ENCODE measurements at places on chromosomes 11 and 22.

DNA sequence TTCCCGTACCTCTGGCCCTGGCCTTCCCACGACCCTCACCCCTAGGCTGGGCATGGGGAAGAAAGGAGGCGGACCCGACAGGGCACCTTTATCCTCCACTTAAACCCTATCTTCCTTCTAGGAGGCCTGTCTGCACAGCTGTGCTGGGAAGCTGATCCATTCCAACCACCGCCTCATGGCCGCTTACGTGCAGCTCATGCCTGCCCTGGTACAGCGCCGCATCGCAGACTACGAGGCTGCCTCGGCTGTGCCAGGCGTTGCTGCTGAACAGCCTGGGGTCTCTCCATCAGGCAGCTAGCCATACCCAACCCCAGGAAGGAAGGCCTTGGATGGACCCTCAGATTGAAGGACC, 599 bp downstream of the TIMM10B start:
- DNase-seq = no peak

DNA sequence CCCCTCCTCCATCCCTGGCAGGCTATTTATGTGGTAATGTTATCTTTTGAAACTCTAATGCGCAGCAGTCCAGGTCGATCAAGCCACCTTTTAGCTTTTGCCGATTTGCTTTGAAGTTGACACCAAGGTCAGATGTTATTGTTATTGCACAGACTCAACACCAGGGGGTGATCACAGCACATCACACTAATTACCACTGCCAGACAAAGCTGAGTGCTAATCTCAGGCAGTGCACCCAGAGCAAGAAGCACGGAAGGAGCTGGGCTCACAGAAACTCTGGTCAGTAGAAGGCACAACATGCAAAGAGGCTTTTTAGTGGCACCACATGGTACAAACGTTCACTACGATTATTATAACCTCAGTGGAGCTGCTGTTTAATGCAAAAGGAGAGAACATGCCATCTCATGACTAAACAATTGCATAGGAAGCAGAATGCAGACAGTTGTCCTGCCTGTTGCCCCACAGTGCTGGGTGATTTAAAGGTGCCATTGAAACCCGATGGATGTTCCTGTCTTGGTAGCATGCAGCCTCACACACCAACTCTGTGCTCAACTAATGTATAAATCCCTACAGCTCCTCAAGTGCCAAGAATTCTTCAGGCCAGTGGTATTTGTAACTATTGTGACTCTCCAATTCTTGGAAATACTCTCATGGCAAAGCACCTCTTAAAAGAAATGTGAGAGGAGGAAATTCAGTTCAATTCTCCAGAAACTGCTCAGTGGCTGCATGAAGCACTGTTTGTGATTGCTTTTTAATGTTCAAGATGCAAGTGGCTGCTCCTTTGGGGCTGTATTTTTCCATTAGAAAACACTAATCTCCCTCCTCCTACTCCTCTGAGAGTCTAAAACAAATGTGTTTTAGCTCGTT, 353.9 kb upstream of the DDI1 start:
- DNase-seq = no peak

- no peak for DNase-seq
Observed at GRCh38 chr11:102293873-102294601, 23.2 kb upstream of the BIRC3 start.

DNA sequence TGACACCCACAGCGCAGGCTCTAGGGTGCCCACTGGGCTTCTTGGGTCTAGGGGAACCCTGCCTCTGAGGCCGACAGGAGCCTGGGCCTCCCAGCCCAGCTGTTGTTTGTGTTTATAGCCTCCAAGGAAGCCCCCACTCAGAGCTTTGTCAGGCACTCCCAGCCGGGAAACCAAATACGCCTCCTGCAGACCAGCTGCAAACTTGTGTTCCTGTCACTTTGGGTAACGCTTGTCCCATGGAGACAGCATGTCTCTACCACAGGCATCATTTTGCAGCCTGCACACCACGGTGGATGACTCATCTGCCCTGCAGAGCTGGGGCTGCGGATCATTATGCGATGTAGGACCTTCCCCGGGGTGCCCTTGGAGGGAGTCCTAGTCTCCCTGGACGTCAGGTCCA, 40.6 kb upstream of the CRYBB3 start:
- DNase-seq = no peak

- no peak for DNase-seq
Observed at GRCh38 chr11:46522682-46523281, 71.0 kb downstream of the AMBRA1 start.

- no peak for DNase-seq
Observed at GRCh38 chr22:38707346-38707745, 1.6 kb downstream of the GTPBP1 start.

DNA sequence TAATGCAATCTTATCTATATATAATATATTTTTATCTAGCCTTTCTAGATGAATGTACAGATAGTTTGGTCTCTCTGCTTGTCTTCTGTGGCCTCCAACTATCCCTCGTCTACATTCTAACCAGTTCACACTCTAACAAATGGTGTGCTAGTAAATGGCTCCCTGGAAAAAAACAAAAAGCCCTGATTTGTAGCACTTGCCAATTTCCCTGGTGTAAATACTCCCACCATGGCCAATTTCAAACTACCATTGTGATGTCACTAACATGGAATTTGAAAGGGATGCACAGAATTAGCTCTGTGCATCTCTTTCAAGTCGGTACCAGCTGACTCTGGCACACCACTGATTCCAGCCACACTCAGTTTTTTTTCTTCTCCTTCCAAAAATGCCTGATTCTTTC, 154.6 kb downstream of the MYO18B start:
- no peak for DNase-seq

GRCh38 chr11:66278363-66279091, 552 bp downstream of the CNIH2 start:
- DNase-seq = no peak

- DNase-seq = no peak
Observed at GRCh38 chr11:5286901-5287300, 14.8 kb downstream of the OR51B4 start.

- no peak for DNase-seq
Observed at GRCh38 chr22:49331878-49332277, 495.8 kb downstream of the BRD1 start.

DNA sequence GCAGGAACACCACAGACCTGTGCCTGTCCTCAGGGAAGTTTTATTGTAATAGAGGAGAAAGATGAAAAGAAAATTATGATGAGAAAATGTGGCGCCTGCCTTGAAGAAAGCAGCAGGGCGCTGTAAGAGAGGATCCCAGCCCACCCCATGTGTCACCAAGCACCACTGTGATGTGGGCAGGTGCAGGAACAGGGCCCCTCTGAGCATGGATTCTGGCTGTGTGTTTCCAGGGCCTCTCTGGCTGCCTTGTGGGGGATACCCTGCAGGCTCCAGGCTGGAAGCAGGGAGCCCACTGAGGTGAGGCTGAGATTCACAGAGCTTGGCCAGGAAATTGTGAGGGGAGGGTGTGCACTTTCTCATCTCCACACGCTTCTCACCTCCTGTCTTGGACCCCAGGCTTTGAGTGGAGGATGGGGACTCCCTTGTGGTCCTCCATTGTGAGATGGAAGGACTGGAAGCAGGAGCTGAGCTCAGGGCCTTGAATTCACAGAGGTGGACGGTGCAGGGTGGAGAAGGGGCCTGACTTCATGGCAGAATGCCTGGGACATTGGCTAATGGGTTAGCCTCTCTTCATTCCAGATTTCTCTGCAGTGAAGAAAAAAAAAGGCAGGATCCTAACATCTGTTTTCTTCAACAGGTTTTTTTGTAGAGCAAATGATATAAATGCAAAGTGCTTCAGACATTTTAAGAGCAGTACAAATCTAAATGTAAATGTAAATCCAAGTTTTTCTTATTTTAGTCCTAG, 246.6 kb upstream of the B3GAT1 start:
- DNase-seq = no peak

- no peak for DNase-seq
Observed at GRCh38 chr22:46569055-46569847, 31.8 kb upstream of the CELSR1 start.

DNA sequence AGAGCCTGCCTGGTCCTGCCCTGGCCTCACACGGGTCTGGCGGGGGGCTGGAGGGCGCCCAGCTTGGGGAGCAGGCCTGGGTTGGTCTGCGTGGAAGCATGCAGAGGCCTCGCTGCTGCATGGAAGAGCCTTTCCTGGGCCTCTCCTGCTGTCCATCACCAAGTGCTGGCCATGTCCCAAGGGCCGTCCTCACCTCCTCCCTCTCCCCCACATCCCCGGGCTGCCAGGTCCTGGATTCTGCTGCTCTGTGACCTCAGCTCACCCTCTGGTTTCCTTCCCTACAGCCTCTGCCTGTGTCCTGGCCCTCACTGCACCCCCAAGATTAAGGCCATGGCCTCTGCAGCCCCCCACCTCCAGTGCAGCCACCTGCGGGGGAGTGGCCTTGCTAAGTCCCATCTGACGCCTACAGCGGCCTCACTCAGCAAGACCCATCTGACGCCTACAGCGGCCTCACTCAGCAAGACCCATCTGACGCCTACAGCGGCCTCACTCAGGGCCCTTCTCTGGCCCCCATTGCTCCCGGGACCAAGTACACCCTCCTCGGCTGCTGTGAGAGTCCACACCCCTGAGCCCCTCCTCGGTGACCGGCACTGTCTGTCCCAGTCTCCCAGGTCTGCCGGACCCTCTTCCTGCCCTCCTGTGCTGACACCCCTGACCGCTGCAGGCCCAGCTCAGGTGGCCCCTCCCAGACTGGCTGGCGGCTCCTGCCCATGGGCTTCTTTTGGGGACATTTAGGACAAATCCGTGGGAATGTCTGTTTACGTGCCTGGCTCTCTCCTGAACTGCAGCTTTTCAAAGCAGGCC, 119.5 kb upstream of the B3GAT1 start:
- no peak for DNase-seq

DNA sequence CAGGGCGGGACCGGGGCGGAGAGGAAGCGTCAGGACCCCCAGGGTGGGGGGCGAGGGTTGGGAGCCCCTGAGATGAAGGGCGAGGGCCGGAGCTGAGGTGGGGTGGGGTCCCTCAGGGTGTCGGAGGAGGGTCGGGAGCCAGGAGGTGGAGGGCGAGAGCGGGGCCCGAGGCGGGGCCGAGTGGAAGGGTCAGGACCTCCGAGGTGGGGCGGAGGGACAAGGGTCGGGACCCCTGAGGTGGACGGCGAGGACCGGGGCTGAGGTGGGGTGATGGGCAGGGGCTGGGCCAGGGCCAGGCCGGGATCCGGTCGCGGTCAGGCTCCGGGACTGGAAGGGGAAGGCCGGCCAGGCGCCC, 409 bp downstream of the SMC1B start:
- DNase-seq = no peak

GRCh38 chr11:69876013-69876412, 56.8 kb upstream of the FGF3 start:
- no peak for DNase-seq

- no peak for DNase-seq
Observed at GRCh38 chr11:59773083-59773440, 17.9 kb downstream of the STX3 start.

DNA sequence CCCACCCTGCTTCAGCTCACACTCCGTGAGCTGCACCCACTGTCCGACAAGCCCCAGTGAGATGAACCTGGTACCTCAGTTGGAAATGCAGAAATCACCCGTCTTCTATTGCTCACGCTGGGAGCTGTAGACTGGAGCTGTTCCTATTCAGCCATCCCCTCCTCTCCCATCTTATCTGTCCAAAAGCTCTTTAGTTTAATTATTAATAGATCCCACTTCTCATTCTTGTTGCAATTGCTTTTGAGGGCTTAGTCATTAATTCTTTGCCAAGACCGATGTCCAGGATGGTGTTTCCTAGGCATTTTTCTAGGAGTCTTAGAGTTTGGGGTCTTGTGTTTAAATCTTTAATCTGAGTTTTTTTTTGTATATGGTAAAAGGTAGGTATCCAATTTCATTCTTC, 116.8 kb downstream of the TRIM44 start:
- no peak for DNase-seq

- no peak for DNase-seq
Observed at GRCh38 chr22:46576556-46577367, 39.3 kb upstream of the CELSR1 start.

DNA sequence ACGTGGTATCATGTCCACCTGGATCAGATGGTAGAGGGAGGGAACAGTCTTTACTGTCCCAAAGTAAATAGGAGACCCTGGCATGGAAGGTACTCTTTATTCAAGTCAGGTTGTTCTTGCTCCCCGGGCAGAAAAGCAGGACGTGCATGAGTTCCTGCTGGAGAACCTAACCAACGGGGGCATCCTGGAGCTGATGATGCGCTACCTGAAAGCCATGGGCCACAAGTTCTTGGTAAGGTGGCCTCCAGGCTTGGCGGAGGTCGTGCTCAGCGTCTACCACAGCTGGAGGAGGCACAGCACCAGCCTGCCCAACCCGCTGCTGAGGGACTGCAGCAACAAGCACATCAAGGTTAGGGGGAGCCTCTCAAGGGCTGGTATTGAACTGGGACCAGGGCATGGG, 48.7 kb downstream of the CABIN1 start:
- DNase-seq = no peak

Data from AG04449 (cell line).